SK-N-MC (cell line): ENCODE measurements at places on chromosomes 3 and 15.

DNA sequence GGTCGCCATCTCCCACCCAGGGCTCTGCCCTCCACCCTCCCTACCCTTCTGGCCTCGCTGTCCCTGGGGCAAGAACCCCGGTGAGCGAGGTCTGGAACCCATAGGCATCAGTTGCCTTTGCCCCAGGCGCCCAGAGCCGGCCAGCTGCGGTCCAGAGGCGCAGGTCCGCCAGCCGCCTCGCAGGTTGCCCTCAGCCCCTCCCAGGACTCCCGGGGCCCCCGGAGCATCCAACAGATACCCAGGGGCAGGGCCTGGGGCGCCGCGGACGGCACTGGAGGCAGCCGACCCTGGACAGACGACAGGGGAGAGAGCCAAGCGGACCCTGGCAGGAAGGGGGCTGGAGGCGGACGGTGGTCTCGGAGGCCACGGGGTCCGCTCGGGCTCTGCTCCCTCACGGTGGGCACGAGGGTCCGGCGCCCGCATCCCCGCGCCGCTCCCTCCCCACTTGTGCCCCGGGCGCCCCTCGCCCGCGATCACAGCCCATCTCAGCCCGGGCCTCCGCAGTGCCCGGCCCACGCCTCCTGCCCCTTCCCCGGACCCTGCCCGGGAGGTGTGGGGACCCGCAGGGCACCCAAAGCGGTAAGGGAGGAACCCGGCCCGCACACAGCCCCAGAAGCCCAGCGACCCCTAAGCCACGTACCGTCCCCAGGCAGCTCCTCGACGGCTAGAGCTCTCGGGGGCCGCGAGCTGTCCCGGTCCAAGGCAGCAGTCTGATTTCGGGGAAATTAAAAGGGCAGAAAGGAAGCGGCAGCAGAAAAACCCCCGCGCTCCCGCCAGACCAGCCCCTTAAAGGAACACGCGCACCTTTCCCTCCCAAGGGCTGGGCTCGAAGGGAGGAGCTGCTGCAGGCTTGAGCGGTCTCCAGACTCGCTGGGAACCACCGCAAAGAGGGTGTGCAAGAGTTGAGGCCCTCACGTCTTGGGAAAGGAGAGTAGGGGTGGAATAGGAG lies at the start of gene HAPLN3:
HAPLN3 (minus strand) TSS at position 726 of the 949 bp plus-strand sequence. CDS start 8,246 bp downstream, outside the sequence.
- DNase-seq = no peak

GRCh38 chr15:34324933-34325332 lies 12.6 kb downstream of the SLC12A6 start:
- DNase-seq = no peak

GRCh38 chr3:192570821-192571791 lies 156.2 kb downstream of the FGF12 start:
- no peak for DNase-seq

GRCh38 chr3:8324747-8325146 lies 176.9 kb upstream of the LMCD1 start:
- DNase-seq = no peak

GRCh38 chr15:65952391-65953053 lies 83.2 kb downstream of the RAB11A start:
- DNase-seq = peak; percentile 16

DNA sequence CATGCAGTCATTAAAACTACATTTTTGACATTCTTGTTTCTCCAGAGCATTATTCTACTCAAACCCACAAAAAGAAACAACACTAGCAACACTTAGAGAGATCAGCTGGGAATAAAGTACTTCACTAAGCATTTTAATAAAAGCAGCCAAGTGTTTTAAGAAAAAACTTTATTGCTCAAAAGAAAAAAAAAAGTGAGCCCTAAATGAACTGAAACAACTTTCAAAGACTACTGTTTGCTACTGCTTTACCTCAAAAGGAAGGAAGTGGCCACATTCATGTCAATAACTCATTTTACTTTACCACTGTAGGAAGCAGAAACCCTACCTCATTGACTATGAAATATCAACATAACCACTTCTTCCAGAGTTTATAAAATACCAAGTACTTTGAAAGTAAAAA lies 91.3 kb downstream of the UACA start:
- DNase-seq = peak; percentile 35

- no peak for DNase-seq
Observed at GRCh38 chr15:74884428-74885223, 5.2 kb upstream of the MPI start.

GRCh38 chr3:64440498-64440897 lies 215.2 kb upstream of the PRICKLE2 start:
- no peak for DNase-seq

GRCh38 chr15:59699810-59700431 lies 10.8 kb upstream of the BNIP2 start:
- no peak for DNase-seq

DNA sequence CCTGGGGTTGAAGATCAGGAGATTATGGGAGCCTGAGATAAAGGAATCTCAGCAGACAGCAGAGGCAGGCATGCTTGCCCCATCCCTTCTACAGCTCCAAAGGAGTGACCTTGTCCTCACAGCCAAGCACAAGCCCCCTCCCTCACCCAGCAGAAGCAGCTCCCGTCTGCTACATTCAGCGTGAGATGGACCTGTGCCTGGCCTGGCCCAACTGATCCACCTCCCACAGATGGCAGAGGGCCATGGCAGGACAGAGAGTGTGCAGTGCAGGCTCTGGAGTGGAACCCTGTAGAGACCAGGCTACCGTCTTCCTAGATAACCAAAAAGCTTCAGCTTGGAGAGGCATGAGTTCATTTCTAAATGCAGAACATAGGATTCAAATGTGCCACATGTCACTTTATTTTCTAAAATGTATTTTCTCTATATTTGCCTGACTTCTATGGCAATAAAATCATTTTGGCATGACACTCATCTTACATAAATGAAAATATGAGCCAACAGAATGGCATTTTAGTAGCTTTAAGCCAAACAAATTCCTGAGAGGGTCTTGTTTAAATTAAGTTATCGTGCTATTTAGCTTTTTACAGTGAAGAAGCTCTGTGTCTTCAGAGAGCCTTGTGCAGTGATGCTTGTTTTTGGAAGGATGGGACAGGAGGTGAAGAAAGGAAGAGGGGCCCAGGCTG lies 43.7 kb downstream of the SLC12A8 start:
- no peak for DNase-seq
